ENCODE measurements at places on chromosomes 5 and 9.

DNA sequence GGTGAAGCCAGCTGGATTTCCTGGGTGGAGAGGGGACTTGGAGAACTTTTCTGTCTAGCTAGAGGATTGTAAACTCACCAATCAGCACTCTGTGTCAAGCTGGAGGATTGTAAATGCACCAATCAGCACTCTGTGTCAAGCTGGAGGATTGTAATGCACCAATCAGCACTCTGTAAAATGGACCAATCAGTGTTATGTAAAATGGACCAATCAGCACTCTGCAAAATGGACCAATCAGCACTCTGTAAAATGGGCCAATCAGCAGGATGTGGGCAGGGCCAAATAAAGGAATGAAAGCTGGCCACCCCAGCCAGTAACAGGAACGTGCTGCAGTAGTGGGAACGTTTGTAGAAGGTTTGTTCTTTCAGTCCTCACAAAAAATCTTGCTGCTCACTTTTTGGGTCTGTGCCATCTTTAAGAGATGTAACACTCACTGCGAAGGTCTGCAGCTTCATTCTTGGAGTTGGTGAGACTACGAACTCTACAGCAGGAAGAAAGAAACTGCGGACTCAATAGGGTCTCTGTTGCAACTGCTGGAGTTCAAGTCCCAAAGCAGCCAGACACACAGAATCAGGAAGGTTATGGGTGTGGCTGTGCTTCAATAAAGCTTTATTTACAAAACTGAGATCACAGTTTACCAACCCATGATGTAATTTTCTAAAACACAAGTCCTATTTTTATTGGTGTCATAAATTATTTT lies 145.7 kb upstream of the ERCC6L2 start:
- no peak for DNase-seq

GRCh38 chr9:15499139-15499538 lies 11.6 kb downstream of the PSIP1 start:
- DNase-seq, result no peak

DNA sequence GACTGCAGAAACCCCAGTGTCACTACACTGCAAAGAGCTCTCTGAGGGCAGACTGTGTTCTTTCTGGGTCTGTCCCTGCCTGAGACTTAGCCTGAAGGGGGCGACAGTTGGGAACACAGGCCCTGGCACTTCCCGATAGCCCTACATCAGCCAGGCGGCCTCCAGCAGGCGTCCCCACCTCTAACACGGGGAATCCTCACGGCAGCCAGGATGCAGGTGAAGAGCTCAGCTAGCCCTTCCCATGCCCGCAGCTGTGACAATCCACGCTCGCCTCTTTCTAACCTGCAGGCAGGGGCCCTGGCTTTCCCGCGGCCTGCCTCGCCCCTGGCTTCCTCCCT lies 5.9 kb downstream of the MED22 start:
- DNase-seq, result no peak

- peak; percentile 58 for DNase-seq
Observed at GRCh38 chr9:133371261-133371711, 4.6 kb downstream of the SURF4 start.

- no peak for DNase-seq
Observed at GRCh38 chr9:6214903-6215302, 704 bp upstream of the IL33 start.

- DNase-seq, result no peak
Observed at GRCh38 chr9:137303151-137303892, 1.3 kb upstream of the NRARP start.

DNA sequence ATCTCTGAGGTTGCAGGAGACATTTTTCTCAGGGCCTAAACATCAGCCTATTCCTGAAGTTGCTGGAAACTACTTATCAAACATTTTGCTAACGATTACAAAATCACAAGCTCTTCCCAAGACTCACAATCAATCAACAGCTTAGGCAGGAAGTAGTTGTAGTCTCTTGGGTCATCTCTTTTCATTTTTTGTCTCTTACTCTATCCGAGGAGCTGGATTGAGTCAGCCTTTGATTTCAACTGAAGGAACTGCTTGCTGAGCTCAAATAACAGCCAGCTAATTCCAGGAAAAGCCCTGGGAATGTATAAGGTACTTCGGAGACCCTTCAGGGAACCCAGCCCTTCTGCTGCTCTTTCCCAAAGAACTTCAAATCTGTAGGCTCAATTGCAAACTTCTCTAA lies 398.9 kb downstream of the PLK2 start:
- no peak for DNase-seq

GRCh38 chr5:2914981-2915484 lies 163.6 kb upstream of the IRX2 start:
- no peak for DNase-seq

- DNase-seq, result no peak
Observed at GRCh38 chr5:168770996-168771395, 191.8 kb upstream of the PANK3 start.

DNA sequence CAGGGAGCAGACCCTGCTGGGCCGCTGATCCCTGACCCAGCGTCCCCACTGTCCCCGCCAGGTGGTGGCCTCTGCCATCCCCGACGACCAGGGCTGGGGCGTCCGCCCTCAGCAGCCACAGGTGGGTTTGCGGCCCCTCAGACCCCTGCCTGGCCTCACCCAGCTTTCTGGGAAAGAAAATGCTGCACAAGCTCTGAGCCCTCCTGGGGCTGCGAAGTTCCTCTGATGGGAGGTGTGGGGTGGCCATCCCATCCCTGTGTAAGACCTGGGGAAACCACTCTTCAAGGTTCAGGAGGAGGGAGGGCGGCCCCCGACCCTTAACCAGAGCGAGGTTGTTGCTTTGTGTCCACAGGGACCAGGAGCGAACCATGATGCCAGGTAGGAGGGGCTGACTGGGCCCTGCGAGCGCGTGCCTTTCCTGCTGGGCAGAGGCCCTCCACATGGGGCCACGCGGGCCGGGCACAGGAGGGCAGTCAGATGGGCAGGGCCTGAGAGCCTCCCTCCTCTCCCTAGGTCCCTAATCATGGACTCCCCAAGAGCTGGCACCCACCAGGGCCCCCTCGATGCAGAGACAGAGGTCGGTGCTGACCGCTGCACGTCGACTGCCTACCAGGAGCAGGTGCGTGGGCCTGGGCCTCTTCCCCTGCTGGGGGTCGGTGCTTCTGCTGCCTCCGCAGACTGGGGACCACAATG lies 7.7 kb downstream of the NOXA1 start:
- DNase-seq, result no peak
